Naive B cell (primary cell): ENCODE measurements at places on chromosomes 1 and 21. TPM values are rescaled to one million over a fixed set of nuclear protein-coding genes. Genes with fewer than 3 reads are reported as not detected.

- peaks cover 8% of the 10 kb centered on the region for H3K36me3 ChIP-seq
- no peak overlapping the region for H3K4me3 ChIP-seq
- no peak overlapping the region for H3K27ac ChIP-seq
- peaks cover 3% of the 10 kb centered on the region for H3K27me3 ChIP-seq
- no peaks in the 10 kb centered on the region for H3K4me1 ChIP-seq
Observed at GRCh38 chr1:108523829-108524228, 36.1 kb upstream of the EEIG2 start.

- H3K27me3 ChIP-seq = peaks cover 16% of the 10 kb centered on the region
- H3K27ac ChIP-seq = no peak overlapping the region
- no peak for DNase-seq
- no peaks in the 10 kb centered on the region for H3K4me1 ChIP-seq
- no peaks in the 10 kb centered on the region for H3K36me3 ChIP-seq
- no peak overlapping the region for H3K4me3 ChIP-seq
Observed at GRCh38 chr1:243980471-243980870, 70.6 kb upstream of the ZBTB18 start.

ACBD3 gene
- 48.3 TPM for polyA plus RNA-seq

TGFB2 gene
- 0.39 TPM for polyA plus RNA-seq

- no peak overlapping the region for H3K4me3 ChIP-seq
- no peaks in the 10 kb centered on the region for H3K27me3 ChIP-seq
- no peak overlapping the region for H3K27ac ChIP-seq
- H3K36me3 ChIP-seq = peaks cover 24% of the 10 kb centered on the region
Observed at GRCh38 chr1:29144178-29144577, 20.5 kb upstream of the TMEM200B start.

GRCh38 chr1:59885160-59885832 lies 41.3 kb downstream of the CYP2J2 start:
- H3K27me3 ChIP-seq = peaks cover 20% of the 10 kb centered on the region
- no peak overlapping the region for H3K27ac ChIP-seq
- DNase-seq = no peak

GRCh38 chr21:45977396-45977795 lies 4.2 kb upstream of the COL6A1 start:
- no peak overlapping the region for H3K4me3 ChIP-seq
- H3K27me3 ChIP-seq = peaks cover 26% of the 10 kb centered on the region
- H3K36me3 ChIP-seq = no peaks in the 10 kb centered on the region
- no peak overlapping the region for H3K27ac ChIP-seq
- no peak for DNase-seq

GRCh38 chr1:156840186-156840897 lies 18.6 kb downstream of the INSRR start:
- H3K4me1 ChIP-seq = peaks cover 11% of the 10 kb centered on the region
- H3K36me3 ChIP-seq = no peaks in the 10 kb centered on the region
- no peak overlapping the region for H3K4me3 ChIP-seq
- H3K27me3 ChIP-seq = peaks cover 90% of the 10 kb centered on the region

AADACL3 gene
- not detected for polyA plus RNA-seq

DNA sequence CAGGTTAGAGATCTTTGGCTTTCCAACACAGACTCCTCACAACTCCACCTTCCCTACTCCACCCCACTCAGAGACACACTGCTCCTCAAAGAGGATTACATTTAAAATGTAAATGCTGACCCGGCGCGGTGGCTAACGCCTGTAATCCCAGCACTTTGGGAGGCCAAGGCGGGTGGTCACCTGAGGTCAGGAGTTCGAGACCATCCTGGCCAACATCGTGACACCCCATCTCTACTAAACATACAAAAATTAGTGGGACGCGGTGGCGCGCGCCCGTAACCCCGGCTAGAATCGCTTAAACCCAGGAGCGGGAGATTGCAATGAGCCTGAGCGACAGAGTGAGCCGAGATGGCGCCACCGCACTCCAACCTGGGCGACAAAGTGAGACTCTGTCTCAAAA lies 1.8 kb upstream of the ANP32E start:
- H3K4me1 ChIP-seq = peaks cover 19% of the 10 kb centered on the region
- H3K27ac ChIP-seq = no peak overlapping the region
- no peak for DNase-seq
- H3K36me3 ChIP-seq = no peaks in the 10 kb centered on the region
- no peak overlapping the region for H3K4me3 ChIP-seq
- peaks cover 4% of the 10 kb centered on the region for H3K27me3 ChIP-seq

- H3K4me3 ChIP-seq = no peak overlapping the region
- no peak overlapping the region for H3K27ac ChIP-seq
- no peak for DNase-seq
- no peaks in the 10 kb centered on the region for H3K4me1 ChIP-seq
Observed at GRCh38 chr1:22792396-22793160, 81.9 kb downstream of the EPHB2 start.

GRCh38 chr1:70666381-70667140 lies 255.5 kb downstream of the CTH start:
- H3K36me3 ChIP-seq = no peaks in the 10 kb centered on the region
- H3K27me3 ChIP-seq = no peaks in the 10 kb centered on the region
- DNase-seq = no peak
- H3K4me3 ChIP-seq = no peak overlapping the region
- no peaks in the 10 kb centered on the region for H3K4me1 ChIP-seq

DMRTA2 gene
- not detected for polyA plus RNA-seq

FMO4 gene
- 5.7 TPM for polyA plus RNA-seq

DNA sequence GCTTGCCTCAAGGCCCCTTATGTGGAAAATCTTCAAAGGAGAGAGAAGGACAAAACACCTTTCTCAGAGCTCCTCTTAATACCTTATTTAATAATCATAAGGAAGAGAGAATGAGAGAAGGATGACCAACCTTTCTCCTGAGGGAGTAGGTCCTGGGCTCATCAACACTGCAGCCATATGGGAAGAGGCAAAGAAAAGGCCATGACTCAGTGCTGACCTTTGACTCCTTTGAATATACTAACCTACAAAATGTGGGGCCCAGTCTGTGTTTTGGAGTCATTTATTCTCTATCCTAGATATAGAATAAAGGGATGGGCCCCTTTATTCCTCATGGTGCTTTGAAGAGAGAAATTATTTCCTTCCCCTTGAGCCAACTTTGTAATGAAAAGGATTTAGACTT lies 38.3 kb downstream of the CAMSAP2 start:
- H3K4me3 ChIP-seq = no peak overlapping the region
- H3K27me3 ChIP-seq = no peaks in the 10 kb centered on the region
- no peak overlapping the region for H3K27ac ChIP-seq
- H3K4me1 ChIP-seq = peaks cover 12% of the 10 kb centered on the region
- DNase-seq = no peak

GRCh38 chr1:177984761-177985160 lies 14.9 kb upstream of the SEC16B start:
- H3K27me3 ChIP-seq = no peaks in the 10 kb centered on the region
- H3K4me3 ChIP-seq = no peak overlapping the region
- H3K4me1 ChIP-seq = no peaks in the 10 kb centered on the region
- no peak overlapping the region for H3K27ac ChIP-seq
- H3K36me3 ChIP-seq = no peaks in the 10 kb centered on the region

- H3K36me3 ChIP-seq = no peaks in the 10 kb centered on the region
- no peak overlapping the region for H3K27ac ChIP-seq
Observed at GRCh38 chr1:10916991-10917390, 95.5 kb upstream of the TARDBP start.

GRCh38 chr1:175192111-175192629 lies 406 bp downstream of the KIAA0040 start:
- peak overlapping the region; percentile 100 for H3K4me3 ChIP-seq
- peak overlapping the region; percentile 74 for H3K27ac ChIP-seq
- peaks cover 85% of the 10 kb centered on the region for H3K4me1 ChIP-seq
- H3K36me3 ChIP-seq = peaks cover 21% of the 10 kb centered on the region
- DNase-seq = peak; percentile 25
- no peaks in the 10 kb centered on the region for H3K27me3 ChIP-seq

DNA sequence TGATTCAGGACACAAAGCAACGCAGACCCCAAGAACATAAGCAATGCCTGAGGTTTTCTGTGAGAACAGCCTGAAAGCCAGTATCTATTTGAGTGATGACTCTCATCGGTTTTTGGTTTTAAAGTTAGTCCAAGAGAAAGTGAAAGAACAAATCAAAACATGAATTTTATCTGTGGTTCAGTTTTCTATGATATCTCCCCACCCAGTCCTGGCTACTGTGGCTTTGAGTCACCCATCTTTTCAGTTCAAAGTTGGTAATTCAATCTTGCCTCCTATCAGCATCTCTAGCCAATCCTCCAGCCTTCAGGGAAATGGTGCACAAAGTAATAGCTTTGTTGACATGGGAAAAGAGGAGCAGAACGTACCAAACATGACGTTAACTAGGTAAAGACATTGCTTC lies 40.5 kb upstream of the KRTAP19-8 start:
- no peaks in the 10 kb centered on the region for H3K4me1 ChIP-seq
- no peak overlapping the region for H3K27ac ChIP-seq
- DNase-seq = no peak
- no peak overlapping the region for H3K4me3 ChIP-seq
- H3K27me3 ChIP-seq = peaks cover 21% of the 10 kb centered on the region

- no peak for DNase-seq
- H3K4me1 ChIP-seq = peaks cover 2% of the 10 kb centered on the region
- H3K36me3 ChIP-seq = no peaks in the 10 kb centered on the region
- H3K27ac ChIP-seq = no peak overlapping the region
Observed at GRCh38 chr1:200706111-200706814, 32.4 kb upstream of the CAMSAP2 start.

NUDT17 gene
- 0.26 TPM for polyA plus RNA-seq

- no peaks in the 10 kb centered on the region for H3K27me3 ChIP-seq
- H3K4me3 ChIP-seq = peak overlapping the region; percentile 95
- peaks cover 20% of the 10 kb centered on the region for H3K4me1 ChIP-seq
- no peaks in the 10 kb centered on the region for H3K36me3 ChIP-seq
Observed at GRCh38 chr1:233294913-233295236, 650 bp downstream of the PCNX2 start.

GRCh38 chr1:42046761-42047507 lies 106.3 kb upstream of the GUCA2B start:
- DNase-seq = no peak
- peaks cover 45% of the 10 kb centered on the region for H3K27me3 ChIP-seq
- H3K27ac ChIP-seq = no peak overlapping the region
- H3K4me1 ChIP-seq = no peaks in the 10 kb centered on the region
- no peak overlapping the region for H3K4me3 ChIP-seq
